ENCODE measurements at places on chromosomes 4 and X.
A peak's percentile ranks its signal among the peaks of the same experiment; 100 is the strongest.

GRCh38 chr4:6901669-6902317, 7.8 kb upstream of the TBC1D14 start:
- DNase-seq, result no peak

- DNase-seq, result peak; percentile 43
Measured at GRCh38 chr4:110516106-110516922, 40.4 kb downstream of the ENPEP start.

DNA sequence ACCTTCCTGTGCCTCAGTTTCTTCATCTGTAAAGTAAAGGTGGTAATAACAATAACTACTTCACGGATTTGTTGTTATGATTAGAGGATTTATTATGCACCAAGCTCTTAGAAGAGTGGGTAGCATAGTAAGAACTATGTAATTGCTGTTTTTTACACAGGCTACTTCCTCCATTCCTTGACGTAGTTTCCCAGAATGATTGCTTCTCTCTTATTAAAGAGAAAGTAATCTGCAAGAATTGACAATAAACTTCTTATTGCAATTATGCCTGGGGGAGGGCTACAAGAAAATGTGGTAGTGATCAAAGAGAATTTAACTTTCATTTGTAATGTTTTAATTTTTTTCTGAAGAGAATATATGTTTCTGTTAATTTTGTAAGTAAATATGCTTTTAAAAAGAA, 238.7 kb downstream of the GASK1B start:
- no peak for DNase-seq

DNA sequence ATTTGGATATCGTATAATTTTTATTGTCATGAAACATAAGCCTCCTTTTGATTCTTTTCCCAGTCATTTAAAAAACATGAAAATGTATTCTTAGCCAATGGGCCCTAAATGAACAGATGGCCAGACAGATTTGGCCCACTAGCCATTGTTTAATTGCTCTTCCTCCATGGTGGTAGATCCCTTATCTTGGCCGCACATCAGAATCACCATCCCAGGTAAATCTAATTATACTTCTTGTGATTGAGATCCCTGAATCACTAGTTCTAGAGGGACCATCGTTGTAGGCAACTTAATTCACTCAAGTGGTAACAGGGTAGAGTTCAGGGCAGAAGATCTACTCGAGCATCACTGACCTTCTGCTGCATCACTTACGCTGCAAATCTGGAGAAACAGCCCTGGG, 24.1 kb upstream of the VCX3A start:
- no peak for DNase-seq

DNA sequence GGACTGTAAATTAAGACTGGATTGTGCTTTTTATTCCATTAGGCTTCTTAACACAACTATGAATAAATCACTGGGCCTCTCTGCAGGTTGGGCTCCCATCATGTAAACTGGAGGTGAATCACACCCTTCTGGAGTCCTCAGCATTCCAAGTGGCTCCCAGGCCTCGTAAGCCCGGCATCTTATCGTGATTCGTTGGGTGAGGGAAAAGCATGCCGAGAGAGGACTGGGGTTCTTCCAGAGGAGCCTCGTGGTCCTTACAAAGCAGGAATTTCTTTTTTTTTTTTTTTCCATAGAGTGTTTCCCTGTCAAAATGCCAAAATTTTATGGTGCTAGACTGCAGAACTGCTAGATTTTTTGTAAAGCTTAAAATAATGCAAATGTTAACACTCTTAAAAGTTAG, 20.0 kb downstream of the CLDN22 start:
- DNase-seq, result no peak

DNA sequence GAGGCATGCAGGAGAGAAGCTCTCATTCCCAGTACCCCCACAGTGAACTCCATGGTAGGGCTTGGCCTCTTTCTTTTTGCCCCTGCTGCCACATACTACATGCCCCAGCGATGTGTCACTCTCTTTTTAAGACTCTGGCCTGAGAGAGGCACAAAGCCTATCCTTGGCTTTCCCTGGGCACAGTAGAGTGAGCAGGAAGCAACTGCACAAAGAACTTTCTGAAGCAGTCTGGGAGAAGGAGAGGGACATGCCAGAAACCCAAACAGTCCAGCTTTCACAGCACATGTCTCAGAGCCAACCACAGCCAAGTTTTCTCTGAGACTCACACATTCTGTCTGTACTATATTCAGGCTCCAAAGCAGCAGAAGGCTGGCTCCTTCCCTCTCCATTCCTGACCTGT, 7.9 kb upstream of the NALF2 start:
- no peak for DNase-seq

DNA sequence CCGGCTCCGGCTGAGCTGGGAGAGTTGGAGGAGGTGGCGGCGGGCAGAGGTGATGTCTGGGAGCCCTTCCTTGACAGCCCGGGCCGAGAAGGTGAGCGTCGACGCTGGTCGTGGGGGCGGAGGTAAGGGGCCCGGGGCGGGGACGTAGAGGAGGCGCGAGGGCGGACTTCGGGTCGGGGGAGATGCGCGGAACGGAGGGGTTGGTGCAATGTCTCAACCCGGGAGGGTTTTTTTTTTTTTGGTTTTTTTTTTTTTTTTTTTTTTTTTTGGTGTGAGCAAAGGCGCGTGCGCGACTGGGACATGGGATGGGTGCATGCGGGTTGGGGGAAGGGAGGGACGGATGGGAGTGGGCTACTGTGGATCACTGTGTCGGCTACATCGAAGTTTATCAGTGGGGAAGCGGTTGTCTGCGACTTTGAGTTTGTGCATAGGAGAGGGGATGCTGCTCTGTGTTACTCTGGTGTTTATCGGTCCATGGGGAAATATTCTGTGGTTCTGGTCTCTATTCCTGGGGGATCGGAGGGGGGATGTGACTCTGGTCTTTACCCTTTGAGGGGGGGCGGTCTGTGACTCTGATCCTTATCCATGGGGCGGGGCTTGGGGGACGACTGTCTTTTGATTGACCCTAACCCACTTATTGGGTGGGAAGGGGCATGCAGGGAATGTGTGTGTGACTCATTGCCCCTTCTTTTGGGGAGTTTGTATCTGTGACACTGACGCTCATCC, 537 bp downstream of the RBM10 start:
- DNase-seq, result peak; percentile 49

GRCh38 chr4:52408471-52408870, 250.6 kb downstream of the USP46 start:
- no peak for DNase-seq

- no peak for DNase-seq
Measured at GRCh38 chrX:17590892-17591740, 146.2 kb upstream of the SCML1 start.

GRCh38 chr4:54543088-54543795, 114.5 kb upstream of the KIT start:
- DNase-seq, result peak; percentile 65

DNA sequence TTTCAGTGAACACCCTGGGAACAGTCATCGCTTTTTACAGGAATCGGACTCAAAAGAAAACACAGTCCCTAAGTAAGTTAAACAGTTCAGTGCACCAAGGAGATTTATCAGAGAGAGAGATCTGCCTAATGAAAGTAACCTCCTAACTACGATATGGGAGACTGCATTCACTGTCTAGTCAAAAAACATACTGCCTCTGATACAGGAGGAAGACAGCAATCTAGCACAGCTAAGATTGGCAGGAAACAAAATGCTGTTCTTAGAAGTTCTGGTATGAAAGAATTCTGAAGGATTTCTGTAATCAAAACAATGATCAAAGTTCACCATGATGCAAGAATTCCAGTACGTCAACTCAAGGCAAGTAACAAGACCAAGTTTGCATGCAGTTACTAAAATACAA, 92.8 kb downstream of the MAML3 start:
- no peak for DNase-seq

- no peak for DNase-seq
Measured at GRCh38 chr4:175394208-175394607, 417.9 kb downstream of the GPM6A start.

DNA sequence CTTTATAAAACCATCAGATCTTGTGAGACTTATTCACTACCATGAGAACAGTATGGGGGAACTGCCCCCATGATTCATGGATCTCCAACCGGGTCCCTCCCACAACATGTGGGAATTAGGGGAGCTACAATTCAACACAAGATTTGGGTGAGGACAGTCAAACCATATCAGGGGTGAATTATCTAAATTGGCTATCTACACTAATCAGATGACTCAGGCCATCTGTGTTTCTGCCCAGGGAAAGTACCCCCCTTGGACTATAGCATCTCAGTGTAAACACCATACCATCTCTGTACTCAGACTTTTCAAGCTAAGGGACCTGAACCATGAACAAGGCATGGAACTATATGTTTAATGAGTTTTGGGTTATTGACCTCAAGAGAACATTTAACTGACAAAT, 76.8 kb downstream of the LNX1 start:
- no peak for DNase-seq

DNA sequence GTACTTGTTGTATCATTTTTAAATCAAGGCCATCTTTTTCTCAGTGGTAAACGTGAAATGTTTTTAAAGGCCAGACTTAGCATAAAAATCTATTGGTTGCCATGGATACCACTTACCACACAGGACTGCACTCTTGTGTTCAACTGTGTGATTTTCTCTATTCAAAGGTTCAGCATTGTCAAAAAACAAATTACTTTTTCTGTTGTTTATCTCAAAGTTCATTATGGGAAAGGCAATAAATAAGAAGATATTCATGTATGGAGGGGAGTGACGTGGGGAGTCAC, 231.0 kb upstream of the GATB start:
- DNase-seq, result no peak

GRCh38 chr4:156217236-156217635, 263.6 kb upstream of the CTSO start:
- no peak for DNase-seq

- DNase-seq, result no peak
Measured at GRCh38 chr4:131347816-131348215, 1801.3 kb upstream of the PCDH10 start.

GRCh38 chr4:26135331-26135730, 185.5 kb upstream of the RBPJ start:
- no peak for DNase-seq

DNA sequence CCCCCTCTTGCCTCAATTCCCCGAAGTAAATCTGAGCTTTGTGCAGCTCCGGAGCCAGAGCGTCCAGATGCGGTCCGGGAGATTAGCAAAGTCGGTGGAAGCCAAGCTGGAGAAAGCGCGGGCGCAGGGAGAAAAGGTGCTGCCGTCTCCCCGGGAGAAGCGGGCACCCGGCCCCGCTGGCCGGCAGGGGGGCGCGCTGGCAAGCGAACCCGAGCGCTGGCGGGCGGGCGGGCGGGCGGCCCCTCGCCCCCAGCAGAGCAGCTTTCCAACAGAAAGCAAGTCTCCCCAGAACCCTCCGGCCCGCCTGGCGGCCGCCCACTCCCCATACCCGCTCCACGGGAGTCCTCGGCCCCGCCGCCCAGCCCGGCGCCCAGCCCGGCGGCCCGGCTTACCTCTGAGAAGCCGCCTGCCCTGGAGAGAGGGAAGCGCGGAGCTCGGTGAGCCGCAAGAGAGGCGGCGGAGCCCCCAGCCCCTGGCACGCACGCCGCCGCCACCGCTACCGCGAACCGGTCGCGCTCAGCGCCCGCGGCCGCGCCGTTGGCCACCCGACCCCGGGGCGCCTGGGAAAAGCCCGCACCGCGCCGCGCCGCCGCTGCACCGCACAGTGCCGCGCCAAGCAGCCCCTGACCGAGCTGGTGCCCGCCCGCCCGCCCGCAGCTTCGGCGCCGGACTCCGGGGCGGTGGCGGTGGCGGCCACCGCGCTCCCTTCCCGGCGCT, 529 bp upstream of the CITED1 start:
- no peak for DNase-seq

DNA sequence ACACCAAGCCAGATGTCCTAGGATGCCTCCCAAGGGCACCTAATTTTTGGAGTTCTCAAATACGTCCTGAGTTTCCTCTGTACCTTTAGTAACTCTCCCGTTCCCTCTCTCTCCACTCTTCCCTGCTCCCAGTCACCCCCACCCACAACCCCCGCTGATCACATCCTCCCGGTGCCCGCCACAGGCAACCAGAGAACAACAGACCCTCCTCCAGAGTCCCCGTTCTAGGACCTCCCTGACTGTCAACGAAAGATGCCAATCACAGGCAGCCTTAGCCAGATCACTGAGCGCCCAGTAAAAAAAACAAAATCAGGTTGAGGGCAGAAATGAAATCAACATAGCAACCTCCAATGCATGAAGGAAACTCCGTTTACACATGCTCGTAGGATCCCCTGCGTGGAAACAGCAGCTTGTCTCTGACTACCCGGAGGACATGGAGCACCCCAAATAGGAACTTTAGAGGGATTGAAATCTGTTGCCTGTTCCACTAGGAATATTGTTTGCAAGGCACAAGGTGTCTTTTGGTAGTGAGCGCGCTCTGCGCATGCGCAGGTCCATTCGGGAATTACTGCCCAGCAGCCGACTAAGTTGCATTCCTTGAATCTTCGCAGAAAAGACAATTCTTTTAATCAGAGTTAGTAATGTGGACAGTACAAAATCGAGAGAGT, at the start of gene GABRB1:
Gene GABRB1, plus strand, starts transcription at position 557 of the 668 bp plus-strand sequence.
- DNase-seq, result peak; percentile 45

GRCh38 chr4:170014359-170015011, 11.7 kb downstream of the MFAP3L start:
- DNase-seq, result peak; percentile 11

DNA sequence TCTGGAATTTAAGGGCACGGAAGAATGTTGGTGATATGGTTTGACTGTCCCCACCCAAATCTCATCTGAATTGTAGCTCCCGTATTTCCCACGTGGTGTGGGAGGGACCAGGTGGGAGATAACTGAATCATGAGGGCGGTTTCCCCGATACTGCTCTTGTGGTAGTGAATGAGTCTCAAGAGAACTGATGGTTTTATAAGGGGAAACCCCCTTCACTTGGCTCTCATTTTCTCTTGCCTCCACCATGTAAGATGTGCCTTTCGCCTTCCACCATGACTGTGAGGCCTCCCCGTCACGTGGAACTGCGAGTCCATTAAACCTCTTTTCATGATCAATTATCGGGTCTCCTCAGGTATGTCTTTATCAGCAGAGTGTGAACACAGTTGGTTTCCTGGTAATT, 25.6 kb upstream of the DHRSX start:
- no peak for DNase-seq

DNA sequence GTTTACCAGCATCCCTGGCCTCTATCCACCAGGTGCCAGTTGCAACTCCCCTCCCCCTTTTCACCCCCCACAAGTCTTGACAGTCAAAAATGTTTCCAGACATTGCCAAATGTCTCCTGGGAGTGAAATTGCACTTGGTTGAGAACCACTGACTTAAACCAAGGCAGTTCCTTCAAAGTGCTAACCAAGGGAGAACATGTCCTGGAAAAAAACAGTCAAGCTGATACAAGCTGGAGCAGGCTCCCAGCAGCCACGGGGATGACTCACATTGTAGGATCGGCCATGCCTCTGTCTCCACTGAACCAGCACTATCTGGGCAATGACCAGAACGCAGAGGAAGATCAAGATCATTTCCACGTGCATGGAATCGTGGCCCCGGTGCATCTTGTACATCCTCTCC, 11.4 kb downstream of the RNF175 start:
- DNase-seq, result peak; percentile 30

DNA sequence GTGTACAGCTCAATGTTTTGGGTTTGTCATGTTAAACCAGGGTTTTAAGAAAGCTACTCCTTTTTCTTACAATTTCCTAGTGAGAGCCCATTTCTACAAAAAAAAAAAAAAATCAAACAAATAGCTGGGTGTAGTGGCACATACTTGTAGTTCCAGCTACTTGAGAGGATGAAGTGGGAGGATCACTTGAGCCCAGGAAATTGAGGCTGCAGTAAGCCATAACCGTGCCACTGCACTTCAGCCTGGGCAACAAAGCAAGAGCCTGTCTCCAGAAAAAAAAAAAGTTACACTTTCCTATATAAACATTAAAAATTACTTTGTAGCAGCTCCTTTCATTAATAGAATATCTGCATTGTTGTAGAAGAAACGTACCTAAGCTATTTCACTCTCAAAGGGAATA, 166.7 kb downstream of the HS6ST2 start:
- DNase-seq, result no peak

GRCh38 chr4:145865274-145865941, 73.2 kb downstream of the ZNF827 start:
- DNase-seq, result no peak

Data from hepatic stellate cell (primary cell).